ENCODE measurements at places on chromosomes 2 and 18.

DNA sequence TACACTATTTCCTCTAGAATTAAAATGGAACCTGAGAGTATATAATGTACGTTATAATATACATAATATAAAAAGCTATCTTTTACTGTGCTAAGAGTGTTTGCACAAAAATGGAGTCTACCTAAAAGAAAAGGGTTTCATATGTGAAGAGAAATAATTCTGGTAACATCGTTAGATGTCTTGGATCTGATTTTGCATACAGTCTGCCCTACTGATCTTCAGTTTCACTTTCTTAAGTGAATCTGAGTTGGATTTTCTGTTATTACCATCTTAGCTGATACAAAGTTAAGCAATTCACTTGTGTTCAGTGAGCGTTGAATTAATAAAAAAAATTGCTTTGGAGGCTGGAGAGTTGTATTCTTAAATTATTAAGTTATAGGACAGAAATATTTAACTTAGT is 502.1 kb upstream of the TMEFF2 start:
- H3K36me3 ChIP-seq: no peaks in the 10 kb centered on the region
- no peaks in the 10 kb centered on the region for H3K4me1 ChIP-seq
- H3K4me3 ChIP-seq: no peak overlapping the region

GRCh38 chr2:195984923-195985726 is 83.5 kb downstream of the DNAH7 start:
- peaks cover 2% of the 10 kb centered on the region for H3K36me3 ChIP-seq
- H3K4me1 ChIP-seq: no peaks in the 10 kb centered on the region
- no peak overlapping the region for H3K4me3 ChIP-seq
- H3K27ac ChIP-seq: no peak overlapping the region
- H3K27me3 ChIP-seq: no peaks in the 10 kb centered on the region

- no peak overlapping the region for H3K4me3 ChIP-seq
- H3K27me3 ChIP-seq: peaks cover under 1% of the 10 kb centered on the region
- H3K36me3 ChIP-seq: no peaks in the 10 kb centered on the region
- H3K4me1 ChIP-seq: no peaks in the 10 kb centered on the region
- no peak for DNase-seq
Observed at GRCh38 chr2:209662021-209662420, 109.6 kb upstream of the UNC80 start.

GRCh38 chr2:191951376-191951775 is 104.5 kb upstream of the CAVIN2 start:
- peaks cover 10% of the 10 kb centered on the region for H3K27me3 ChIP-seq
- no peaks in the 10 kb centered on the region for H3K4me1 ChIP-seq
- no peak overlapping the region for H3K4me3 ChIP-seq
- H3K27ac ChIP-seq: no peak overlapping the region
- no peak for DNase-seq

DNA sequence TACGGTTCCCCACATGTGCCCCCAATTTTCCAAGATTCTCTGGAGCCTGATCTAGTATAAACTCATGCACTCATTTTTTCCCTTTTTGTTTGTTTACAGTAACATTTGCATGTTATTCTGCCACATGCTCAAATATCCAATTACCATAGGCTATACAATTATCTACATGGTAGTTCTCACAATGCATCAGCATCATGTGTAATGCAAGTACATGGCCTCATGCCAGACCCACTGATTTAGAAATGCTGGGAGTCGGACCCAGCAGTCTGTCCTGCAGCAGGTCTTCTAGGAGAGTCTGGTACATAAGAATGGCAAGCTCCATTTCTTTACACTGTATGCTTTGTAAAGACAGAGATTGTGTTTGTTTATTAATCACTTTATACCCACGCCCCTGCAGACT is 107.7 kb downstream of the CBLN2 start:
- H3K4me1 ChIP-seq: no peaks in the 10 kb centered on the region
- H3K27me3 ChIP-seq: no peaks in the 10 kb centered on the region
- H3K27ac ChIP-seq: no peak overlapping the region
- no peaks in the 10 kb centered on the region for H3K36me3 ChIP-seq
- DNase-seq: no peak

GRCh38 chr2:197209246-197209645 is 101.3 kb downstream of the ANKRD44 start:
- peak overlapping the region; percentile 65 for H3K4me3 ChIP-seq
- H3K27me3 ChIP-seq: no peaks in the 10 kb centered on the region
- H3K27ac ChIP-seq: peak overlapping the region; percentile 97
- H3K36me3 ChIP-seq: peaks cover 11% of the 10 kb centered on the region

DNA sequence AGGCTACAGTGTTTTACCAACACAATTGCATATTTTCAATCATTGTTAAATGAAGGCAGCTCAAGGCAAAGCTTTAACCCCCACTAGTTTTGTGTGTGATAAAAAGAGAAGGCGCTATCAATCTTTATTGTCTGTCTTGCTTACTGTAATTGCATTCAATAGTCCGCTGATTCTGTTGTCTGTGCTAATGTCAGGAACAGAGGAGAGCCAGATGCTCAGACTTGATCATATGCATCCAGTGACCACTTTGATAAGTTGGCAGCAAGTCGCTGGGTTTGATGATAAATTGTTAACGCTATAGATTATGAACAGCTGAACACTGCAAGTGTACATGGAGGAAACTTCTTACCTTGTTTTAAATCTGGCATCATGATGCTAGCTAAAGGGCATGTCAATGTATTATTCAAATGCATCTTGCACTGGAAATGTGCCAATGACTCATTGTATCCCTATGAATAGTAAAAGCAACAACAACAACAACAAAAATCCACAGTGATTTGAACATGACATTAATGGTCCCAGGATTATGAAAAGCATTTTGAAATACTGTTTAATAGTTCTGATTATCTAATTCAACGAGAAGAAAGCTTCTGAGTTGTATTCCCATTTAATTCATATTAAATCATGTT is 423.5 kb upstream of the FANCL start:
- no peak for DNase-seq
- no peak overlapping the region for H3K4me3 ChIP-seq
- no peaks in the 10 kb centered on the region for H3K36me3 ChIP-seq
- H3K27me3 ChIP-seq: no peaks in the 10 kb centered on the region

- no peak overlapping the region for H3K4me3 ChIP-seq
- H3K27me3 ChIP-seq: peaks cover 3% of the 10 kb centered on the region
- no peak for DNase-seq
- H3K4me1 ChIP-seq: peaks cover 16% of the 10 kb centered on the region
- no peak overlapping the region for H3K27ac ChIP-seq
Observed at GRCh38 chr2:219291910-219292490, 12.8 kb downstream of the DNAJB2 start.

- H3K4me3 ChIP-seq: peak overlapping the region; percentile 32
- peaks cover 51% of the 10 kb centered on the region for H3K27me3 ChIP-seq
- H3K36me3 ChIP-seq: no peaks in the 10 kb centered on the region
- peaks cover 4% of the 10 kb centered on the region for H3K4me1 ChIP-seq
- DNase-seq: no peak
Observed at GRCh38 chr2:212536817-212537725, 1.5 kb downstream of the ERBB4 start.

GRCh38 chr2:43250015-43250414 is 23.6 kb upstream of the ZFP36L2 start:
- no peak for DNase-seq
- no peak overlapping the region for H3K27ac ChIP-seq
- H3K27me3 ChIP-seq: no peaks in the 10 kb centered on the region
- H3K4me3 ChIP-seq: no peak overlapping the region
- H3K36me3 ChIP-seq: peaks cover 10% of the 10 kb centered on the region

DNA sequence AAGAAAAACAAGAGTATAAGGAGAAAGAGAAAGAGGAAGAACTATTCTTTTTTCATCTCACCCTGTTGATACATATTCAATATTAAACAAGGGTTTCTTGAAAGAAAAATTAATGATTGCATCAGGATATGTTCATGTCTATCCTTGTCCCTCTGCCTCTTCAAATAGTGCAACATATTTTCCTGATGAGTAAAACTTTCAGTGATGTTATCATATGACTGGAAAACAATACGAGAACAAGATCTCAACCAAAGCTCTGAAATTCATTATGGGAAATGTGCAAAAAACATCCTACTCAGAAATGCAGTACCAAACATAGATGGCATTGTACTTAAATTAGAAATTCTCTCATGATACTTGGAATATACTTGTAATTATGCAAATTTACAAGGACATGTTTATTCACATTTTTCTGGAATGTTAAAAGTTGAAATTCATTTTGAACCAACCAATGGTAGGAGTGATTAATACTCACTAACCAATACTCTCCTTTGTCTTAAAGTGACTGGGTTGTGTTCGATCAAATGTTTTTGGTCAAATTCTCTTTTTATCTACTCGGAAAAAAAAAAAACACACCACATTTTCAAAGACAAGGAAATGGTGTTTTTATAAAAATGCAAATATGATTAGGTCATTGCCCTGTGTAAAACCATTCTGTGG is 148.9 kb upstream of the GULP1 start:
- H3K4me1 ChIP-seq: no peaks in the 10 kb centered on the region
- no peaks in the 10 kb centered on the region for H3K36me3 ChIP-seq
- no peak for DNase-seq
- H3K4me3 ChIP-seq: no peak overlapping the region

DNA sequence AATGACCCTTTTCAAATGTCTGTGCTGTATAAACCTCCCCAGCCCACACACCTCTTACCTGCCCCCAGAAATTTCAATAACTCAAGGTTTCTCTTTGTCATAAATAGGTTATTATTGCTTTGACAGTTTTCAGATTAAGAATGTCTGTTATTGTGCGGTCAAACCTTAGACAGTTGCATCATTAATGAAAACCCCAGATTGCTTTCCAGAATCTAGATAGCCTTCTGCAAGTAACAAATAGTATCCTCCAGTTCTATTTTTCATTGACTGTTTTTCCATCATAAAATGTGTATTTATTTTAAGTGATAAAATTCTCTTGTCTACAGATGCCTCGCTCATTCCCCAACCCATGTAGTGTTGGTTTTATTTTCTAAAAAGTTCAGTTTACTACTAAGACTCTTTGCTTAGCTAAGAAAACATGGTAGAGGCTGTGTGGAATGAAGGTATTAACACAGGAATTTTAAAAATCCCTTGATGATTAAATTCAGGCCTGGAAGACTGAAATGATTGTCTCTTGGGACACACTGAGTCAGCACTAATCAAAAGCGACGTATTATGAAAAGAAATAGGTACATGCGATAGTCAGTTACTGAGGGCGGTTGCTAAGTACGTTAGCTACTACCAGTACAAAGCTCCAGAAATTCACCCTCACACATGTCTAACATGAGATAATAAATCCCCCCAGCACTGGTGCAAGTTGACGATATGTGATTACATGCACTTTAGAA is 38.4 kb upstream of the ITGAV start:
- peaks cover 2% of the 10 kb centered on the region for H3K27me3 ChIP-seq
- no peaks in the 10 kb centered on the region for H3K36me3 ChIP-seq
- no peak for DNase-seq
- no peak overlapping the region for H3K4me3 ChIP-seq
- H3K27ac ChIP-seq: no peak overlapping the region

- DNase-seq: no peak
- H3K27me3 ChIP-seq: no peaks in the 10 kb centered on the region
- H3K4me1 ChIP-seq: peaks cover 12% of the 10 kb centered on the region
- H3K27ac ChIP-seq: no peak overlapping the region
Observed at GRCh38 chr2:46034535-46034934, 262.7 kb upstream of the EPAS1 start.

DNA sequence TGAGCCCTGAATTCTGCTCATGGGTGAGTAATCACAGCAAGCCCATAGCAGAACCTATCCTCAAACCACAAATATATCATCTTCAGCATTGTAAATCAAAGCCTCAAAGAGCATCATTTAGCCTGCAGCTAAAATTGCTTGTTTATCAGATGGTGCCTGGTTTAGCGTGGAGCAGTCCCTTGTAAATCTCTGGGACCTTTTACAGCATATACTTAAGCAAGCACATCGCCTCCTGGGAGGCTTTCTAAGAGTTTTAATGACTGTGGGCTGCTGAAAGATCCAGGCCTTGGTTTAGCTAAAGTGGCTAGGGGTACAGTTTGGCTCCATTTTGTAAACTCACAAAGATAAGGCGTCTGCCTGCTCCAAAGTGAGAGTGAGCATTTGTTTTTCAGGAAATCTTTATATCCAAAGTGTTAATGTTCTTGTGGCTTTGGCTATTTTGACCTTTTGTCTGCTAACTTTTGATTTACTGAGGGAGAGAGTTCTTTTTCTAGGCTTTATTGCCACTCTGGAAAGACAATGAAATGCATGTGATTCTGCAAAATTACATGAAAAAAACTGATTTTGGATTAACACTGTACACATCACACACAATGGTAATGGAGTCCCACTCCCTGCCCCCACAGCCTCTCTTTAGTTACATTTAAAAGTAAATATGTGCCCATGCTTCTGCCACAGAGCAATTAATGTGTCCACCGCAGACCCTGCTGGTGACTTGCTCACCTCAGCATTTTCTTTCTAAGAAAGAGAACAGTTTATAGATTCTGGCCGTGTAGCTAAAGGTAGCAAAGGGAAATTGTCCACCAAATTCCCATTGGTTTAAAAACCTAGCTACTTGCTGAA is 194.8 kb downstream of the LNPK start:
- no peak overlapping the region for H3K4me3 ChIP-seq
- no peaks in the 10 kb centered on the region for H3K4me1 ChIP-seq
- H3K36me3 ChIP-seq: no peaks in the 10 kb centered on the region
- H3K27ac ChIP-seq: no peak overlapping the region
- H3K27me3 ChIP-seq: peaks cover 6% of the 10 kb centered on the region

GRCh38 chr2:85390941-85391669 is 19.1 kb downstream of the CAPG start:
- DNase-seq: peak; percentile 85
- no peaks in the 10 kb centered on the region for H3K27me3 ChIP-seq
- H3K27ac ChIP-seq: no peak overlapping the region
- peaks cover 6% of the 10 kb centered on the region for H3K4me1 ChIP-seq
- no peak overlapping the region for H3K4me3 ChIP-seq

DNA sequence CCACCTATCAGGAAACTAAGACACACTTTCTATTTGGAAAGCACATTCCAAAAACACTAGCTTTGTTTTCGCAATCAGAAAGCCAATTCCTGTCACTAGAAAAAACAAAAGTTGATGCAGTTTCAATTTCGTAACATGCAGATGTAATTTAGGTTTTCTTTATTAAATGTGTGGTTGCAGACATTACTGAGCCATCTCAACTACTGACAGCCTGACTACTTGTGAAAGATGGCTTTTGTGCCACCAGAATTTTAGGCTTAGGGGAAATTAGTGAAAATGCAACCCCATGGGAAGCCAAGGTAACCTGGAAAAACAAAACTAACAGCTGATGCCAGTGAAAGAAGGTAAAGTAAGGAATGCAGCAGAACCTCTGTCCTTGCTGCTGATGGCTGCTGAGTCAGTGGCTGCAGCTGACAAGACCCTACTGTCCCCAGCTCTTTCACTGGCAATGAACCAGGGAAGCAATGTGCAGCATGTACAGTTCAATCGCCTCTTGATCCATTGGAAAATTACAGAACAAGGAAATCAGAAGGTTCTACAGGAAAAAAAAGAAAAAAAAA is 34.9 kb downstream of the FEZ2 start:
- DNase-seq: no peak
- no peak overlapping the region for H3K27ac ChIP-seq
- H3K27me3 ChIP-seq: no peaks in the 10 kb centered on the region
- H3K36me3 ChIP-seq: peaks cover 39% of the 10 kb centered on the region

- DNase-seq: no peak
- H3K4me3 ChIP-seq: no peak overlapping the region
- no peak overlapping the region for H3K27ac ChIP-seq
- no peaks in the 10 kb centered on the region for H3K27me3 ChIP-seq
- peaks cover 42% of the 10 kb centered on the region for H3K36me3 ChIP-seq
- peaks cover 4% of the 10 kb centered on the region for H3K4me1 ChIP-seq
Observed at GRCh38 chr18:41993151-41993550, 38.1 kb downstream of the PIK3C3 start.

- peaks cover 64% of the 10 kb centered on the region for H3K4me1 ChIP-seq
- DNase-seq: no peak
- no peak overlapping the region for H3K4me3 ChIP-seq
- peaks cover 5% of the 10 kb centered on the region for H3K36me3 ChIP-seq
- peak overlapping the region; percentile 33 for H3K27ac ChIP-seq
Observed at GRCh38 chr18:75214332-75214690, 3.7 kb downstream of the TSHZ1 start.

Data from activated naive CD8-positive, alpha-beta T cell treated with anti-CD3 and anti-CD28 coated beads, Interleukin-2, amount 50 U/mL, for 24 hours (primary cell).